ENCODE measurements at places on chromosomes 4 and X.

- no peak for DNase-seq
Observed at GRCh38 chr4:162705130-162705803, 461.4 kb downstream of the NAF1 start.

DNA sequence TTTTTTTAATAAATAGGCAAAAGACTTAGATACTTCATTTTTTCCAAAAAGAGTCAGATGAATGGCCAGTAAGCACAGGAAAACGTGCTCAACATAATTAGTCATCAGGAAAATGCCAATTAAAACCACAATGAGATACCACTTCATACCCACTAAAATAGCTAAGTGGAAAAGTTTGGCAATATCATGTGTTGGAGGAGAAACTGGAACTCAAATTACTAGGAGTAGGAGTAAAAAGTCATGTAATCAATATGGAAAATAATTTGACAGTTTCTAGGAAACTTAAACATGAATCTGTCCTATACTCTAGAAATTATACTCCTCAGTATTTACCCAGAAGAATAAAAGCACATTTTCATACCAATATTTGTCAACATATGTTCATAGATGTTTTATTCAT is 449.8 kb downstream of the INPP4B start:
- no peak for DNase-seq

- no peak for DNase-seq
Observed at GRCh38 chr4:131450572-131451209, 1698.4 kb upstream of the PCDH10 start.

DNA sequence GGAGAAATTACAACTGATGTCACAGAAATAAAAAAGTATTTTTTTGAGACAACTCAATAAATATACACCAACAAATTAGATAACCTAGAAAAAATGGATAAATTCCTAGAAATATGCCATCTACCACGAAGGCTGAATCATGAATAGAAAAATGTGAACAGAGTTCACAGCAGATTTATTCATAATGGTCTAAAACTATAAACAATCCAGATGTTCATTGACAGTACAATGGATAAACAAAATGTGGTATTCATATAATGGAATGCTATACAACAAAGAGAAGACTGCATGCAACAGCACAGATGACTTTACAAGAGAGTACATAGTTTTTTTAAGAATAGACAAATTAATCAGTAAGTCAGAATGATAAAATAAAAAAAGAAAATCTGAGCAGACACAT is 55.2 kb downstream of the CLOCK start:
- no peak for DNase-seq

DNA sequence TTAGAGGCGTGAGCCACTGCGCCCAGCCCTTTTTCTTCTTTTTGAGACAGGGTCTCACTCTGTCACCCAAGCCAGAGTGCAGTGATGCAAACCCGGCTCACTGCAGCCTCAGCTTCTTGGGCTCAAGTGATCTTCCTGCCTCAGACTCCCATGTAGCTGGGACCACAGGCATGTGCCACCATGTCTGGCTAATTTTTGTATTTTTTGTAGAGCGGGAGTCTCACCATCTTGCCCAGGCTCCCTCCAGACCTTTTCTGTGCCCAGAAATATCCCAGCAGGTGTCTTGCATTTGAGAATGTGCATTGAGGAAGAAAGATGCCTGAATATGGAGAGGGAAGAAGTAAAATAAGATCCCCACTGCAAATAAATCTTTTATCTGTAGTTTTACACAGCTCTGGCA is 58.7 kb downstream of the PPEF2 start:
- DNase-seq, result no peak

DNA sequence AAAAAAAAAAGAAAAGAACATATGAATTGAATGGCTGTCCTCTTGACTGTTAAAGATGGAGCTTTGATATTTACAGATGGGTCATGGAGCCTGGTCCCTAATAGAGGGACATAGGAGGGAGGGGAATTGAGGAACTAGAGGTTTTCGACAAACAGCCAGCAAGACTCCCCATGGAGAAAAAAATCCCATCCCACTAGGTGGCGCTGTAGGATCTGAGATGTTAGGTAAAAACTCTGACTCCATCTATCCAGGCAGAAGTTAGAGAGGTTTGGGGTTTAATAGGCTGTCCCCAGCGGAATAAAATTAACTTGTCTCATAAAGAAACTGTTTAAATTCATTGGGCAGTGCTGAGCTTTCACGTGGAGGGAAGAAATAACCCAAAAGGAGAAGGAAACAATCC is 45.9 kb downstream of the HMGB2 start:
- peak; percentile 78 for DNase-seq

- DNase-seq, result no peak
Observed at GRCh38 chrX:153670748-153671588, 2.6 kb downstream of the PNCK start.

- no peak for DNase-seq
Observed at GRCh38 chr4:130147641-130148040, 1051.7 kb downstream of the C4orf33 start.

DNA sequence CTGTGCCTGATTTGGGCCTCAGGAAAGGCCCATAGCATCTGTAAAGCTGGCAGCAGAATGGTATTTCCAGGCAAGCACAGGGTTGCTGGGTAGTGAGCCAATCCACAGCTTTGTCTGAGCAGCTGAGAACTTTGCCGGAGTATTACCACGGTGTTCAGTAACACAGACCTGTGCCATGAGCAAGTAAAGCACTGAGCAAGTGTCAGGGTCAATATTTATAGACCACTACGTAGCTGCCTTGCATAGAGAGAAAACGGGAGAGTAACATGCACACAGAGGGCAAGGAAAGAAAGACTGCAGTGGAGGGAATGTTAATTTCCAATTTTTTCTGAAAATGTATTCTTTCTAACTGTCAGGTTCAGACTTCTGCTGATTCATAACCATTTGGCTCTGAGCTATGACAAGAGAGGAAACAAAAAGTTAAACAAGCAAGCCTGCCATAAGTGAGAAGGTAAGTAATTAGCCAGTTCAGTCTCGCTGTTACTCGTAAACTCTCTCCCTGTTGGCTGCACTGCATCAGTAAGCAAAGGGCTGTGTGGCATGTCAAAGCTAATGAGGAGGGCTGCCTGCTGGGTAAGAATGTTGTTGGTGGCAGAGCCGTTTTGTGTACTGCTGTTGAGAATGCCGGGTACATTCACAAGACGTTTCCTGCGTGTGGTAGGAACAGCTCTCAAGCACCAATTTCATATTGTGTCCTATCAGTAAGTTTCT is 238.1 kb downstream of the BMPR1B start:
- no peak for DNase-seq

DNA sequence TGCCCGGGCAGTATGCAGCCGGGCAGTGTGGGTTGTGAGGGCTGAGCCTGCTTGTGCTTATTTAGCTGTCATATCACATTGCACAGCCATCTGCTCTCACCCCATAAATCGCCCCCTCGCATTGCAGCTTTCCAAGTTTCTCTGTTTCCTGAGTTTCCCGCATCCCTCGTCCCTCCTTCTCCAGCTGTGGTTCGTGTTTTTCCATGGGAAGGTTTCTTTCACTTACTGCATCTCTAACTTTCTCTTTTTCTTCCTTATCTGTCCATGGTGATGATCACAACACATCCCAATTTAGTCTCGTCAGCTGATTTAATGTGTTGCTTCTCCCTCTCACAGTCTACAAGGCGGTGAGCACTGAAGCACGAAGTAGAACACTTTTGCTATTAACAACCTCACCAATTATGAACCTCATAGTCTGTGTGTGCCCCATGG is 118.1 kb downstream of the ENPP6 start:
- no peak for DNase-seq

DNA sequence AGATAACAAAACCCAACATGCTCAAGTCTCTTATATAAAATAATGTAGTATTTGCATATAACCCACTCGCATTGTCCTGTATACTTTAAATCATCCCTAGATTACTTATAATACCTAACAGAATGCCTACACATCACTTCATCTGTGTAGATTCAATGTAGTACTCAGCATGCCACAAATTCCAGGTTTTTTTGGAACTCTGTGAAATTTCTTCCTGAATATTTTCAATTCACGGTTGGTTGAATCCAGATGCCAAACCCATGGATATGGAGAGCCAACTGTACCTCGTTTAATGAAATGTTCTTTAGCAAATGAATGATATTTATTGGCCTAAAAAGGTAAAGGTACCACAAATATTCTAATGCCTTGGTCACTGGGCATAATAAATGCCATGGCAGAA is 24.8 kb downstream of the CCNI start:
- no peak for DNase-seq

- no peak for DNase-seq
Observed at GRCh38 chr4:186840771-186841301, 117.2 kb upstream of the FAT1 start.

- DNase-seq, result peak; percentile 57
Observed at GRCh38 chrX:47380268-47380667, 9.9 kb downstream of the ZNF157 start.

GRCh38 chrX:7242613-7243012 is 94.7 kb upstream of the PUDP start:
- no peak for DNase-seq

GRCh38 chr4:139501927-139502899 is 48.3 kb downstream of the RAB33B start:
- DNase-seq, result no peak

DNA sequence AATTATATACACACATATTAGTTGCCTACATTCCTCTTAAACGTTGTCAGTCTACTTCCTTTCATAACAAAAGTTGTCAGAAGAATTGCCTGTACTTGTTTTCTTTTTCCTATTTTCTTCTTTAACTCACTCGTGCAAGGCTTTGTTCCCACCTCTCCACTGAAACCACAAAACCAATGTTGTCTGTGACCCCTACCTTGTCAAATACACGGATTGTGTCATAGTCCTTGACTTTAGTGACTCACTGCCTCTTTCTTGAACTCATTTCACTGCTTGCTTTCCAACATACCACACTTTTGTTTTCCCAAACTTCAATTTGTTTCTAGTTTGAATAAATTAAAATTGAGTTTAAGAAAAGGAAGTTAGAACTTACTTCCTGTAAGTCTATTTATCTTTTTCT is 283.9 kb upstream of the AGA start:
- DNase-seq, result no peak

DNA sequence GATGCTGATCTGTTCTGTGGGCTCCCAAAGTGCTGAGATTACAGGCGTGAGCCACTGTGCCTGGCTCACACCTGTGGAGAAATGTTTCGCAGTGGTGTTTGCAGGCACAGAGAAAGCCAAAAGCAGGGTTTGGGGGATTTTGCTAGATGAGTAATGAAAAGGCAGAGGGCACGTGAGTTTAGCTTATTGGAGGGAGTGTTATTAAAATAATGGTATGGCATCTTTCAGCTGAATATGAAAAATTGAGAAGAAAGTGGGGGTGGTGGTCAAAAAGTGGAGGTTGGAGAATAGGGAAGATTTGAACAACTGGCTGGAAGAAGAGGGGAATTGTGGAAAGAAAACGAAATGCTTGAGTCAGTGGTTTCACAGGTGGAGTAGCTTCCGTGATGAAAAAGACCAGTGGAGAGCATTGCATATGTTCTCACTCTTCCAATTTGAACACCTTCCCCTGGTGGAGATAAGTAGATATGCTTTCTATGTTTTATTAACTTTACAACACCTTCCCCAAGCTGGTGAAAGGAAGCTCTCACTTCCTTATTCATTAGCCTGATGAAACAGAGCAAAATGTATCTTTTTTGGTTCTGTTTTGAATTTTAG is 1.1 kb upstream of the CHST7 start:
- DNase-seq, result peak; percentile 52

DNA sequence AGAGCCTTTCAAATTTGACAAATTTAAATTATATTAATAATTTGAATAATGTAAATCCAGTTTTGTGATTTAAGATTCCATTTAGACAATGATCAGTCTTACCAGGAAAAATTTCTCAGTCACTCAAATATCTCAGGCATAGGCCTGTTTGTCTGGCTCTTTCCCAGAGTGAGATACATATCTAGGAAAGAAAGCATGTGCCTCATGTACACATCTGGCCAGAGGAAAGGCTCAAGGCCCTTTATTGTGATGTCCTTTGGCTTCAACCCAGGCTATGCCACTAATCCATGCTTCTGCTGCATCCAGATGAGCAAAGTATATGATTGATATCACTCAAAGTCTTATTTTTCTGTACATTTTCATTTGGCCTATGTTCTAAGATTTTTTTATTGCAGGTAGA is 473.3 kb upstream of the ADGRL3 start:
- DNase-seq, result no peak

GRCh38 chr4:86946868-86947500 is 12.2 kb downstream of the AFF1 start:
- no peak for DNase-seq

GRCh38 chrX:4182408-4182806 is 469.0 kb upstream of the PRKX start:
- DNase-seq, result no peak

DNA sequence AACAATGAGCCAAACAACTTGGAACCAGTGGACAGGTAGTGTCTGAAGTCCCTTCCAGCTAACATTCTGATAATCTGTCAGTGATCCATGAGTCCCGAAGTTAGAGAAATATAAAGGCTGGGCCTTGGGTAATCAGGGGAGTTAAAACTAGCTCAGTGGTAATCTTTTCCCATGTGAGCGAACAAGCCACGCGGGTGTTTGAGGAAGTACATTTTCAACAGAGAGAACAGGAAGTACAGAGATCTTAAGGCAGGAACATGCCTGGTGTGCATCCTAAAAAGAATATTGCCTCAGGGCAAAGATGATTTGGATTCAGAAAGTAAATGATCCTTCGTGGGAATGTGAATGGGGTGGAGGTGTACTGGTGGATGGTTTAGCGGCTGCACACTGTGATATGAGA is 42.9 kb downstream of the FNIP2 start:
- DNase-seq, result no peak

- DNase-seq, result no peak
Observed at GRCh38 chr4:110753466-110753865, 130.6 kb upstream of the PITX2 start.

DNA sequence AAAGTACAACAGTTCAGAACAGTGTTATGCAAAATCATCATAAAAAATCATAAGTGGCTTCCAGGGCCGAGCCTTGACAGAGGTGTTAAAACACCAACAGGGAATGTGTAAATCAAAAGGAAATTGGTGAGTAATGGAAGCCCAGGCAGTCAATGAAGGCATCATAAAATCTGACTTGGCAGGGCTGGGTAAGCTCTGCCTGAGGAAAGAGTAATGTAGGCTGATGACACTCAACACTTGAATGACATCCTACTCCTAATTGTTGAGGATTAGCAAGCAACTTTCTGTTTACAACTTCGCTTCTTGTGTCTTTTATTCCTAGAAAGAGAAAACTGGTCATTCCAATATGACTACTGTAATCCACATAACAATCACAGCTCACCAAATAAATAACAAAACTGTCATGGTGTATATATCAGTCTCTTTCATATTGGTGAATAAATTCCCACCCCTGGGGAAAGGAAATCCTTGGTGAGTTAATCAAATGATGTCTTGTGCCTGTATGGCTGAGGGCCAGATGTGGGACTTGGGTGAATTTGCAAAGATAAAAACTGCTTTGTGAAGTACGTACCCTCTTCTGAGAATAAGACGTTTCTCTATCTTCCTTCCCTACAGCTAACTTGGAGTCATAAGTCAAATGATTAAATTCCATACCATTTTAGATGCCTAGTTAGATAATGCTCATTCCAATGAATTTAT is 196.8 kb downstream of the DCHS2 start:
- DNase-seq, result no peak

Measured in stimulated activated CD4-positive, alpha-beta T cell treated with anti-CD3 and anti-CD28 coated beads, Interleukin-2, amount 100 ng/mL, for 24 hours (primary cell).